ENCODE measurements at places on chromosomes 2 and 18.

- DNase-seq: peak; percentile 86
Measured at GRCh38 chr2:227877421-227878310, 6.2 kb downstream of the DAW1 start.

DNA sequence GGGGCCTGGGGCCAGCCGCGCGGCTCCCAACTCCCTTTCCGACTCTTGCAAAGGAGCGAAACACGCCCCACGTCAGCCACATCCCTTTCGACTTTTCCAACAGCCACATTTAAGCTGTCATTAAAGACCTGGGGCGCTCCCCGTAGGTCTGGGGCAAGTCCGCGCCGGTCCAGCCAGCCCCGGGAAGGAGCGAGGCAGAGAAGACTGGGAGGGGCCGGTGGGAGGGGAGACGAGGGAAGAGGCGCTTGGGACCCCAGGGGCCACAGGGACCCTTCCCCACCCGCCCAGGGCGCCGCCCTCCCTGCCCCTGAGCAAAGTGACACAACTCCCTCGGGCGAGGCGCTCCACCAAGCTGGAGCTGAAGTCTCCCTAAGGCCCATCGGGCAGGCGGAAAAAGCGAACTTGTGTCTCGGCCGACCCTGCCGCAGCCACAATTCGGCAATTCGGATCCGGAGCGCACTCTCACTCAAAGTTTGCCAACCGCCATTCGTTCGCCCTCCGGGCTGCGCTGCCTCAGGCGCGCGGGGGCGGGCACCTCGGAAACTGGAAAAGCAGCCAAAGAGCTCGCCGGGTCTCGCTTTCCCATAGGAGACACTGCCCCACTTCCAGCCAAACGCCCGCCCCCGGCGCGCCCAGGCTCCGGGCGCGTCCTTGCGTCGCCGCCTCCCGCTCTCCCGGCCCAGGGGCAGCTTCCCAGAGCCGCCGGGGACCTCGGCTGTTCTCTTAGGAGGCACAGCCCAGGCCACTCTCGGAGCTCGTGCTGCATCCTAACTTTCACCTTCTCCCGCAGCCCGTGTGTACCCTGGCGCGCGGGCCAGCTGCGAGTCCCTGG, 1.1 kb upstream of the KCTD1 start:
- DNase-seq: peak; percentile 68

DNA sequence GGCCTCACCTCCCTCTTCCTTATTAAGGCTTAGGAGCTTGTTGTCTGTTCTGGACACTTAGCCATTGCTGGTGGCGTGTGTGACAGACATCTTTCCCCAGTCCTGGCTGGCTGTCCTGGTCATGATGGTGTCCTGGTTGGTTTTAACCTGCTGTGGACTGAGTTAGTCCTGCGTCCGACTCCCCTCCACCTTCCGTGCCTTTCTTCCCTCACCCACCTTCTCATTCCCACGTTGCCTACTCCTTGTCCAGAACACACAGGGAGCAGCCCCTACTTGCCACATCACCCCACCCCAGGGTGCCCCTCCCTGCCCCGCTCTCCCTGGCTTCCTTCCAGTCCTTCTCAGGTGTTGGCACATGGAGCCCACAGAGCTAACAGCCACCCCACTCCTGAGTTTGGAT, 9.5 kb downstream of the ANO7 start:
- no peak for DNase-seq

- no peak for DNase-seq
Measured at GRCh38 chr18:27312153-27312552, 127.0 kb upstream of the CHST9 start.

DNA sequence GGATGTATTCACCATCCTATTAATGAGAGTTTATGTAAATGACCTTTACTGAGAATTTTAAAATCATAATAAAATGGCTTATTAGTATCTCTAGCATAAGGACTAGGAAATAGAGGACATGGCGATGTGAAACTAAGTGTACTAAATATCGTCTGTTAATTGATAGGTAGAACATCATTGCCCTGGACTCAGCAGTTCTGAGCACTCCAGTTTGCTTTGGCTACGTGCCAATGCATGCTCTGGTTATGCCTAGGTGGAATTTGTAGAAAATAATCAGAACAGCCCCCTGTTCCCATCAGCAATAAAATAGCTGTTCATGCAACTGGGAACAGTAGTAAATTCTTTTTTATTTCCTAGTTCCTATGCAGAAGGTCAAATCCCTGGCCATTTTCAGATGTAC, 247.8 kb downstream of the DOK6 start:
- DNase-seq: no peak

DNA sequence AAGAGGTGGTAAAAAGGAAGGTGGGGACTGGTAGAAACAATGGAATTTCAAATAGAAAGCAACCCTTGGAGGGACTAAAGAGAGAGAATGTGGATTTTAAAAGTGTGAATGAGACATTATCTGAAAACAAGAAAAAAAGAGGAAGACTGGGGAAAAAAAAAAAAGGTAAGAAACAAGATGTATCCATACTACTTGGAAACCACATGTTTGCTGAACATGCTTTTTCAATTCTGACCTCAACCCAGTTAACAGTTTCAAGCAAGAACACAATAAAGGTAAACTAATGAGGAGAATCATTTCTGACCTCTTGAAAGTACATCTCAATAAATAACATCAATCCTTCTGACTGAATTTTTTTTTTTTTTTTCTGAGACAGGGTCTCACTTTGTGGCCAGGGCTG, 2.6 kb downstream of the FARSB start:
- no peak for DNase-seq
